A375 (cell line): ENCODE measurements at places on chromosomes 3 and 15. TPM values are rescaled to one million over a fixed set of nuclear protein-coding genes. Genes with fewer than 3 reads are reported as not detected.

GOLGA6A gene
- 2.4 TPM in 1 of 2 replicates, not detected in the other for total RNA-seq

GRK7 gene
- total RNA-seq = not detected in 2 replicates

TMIE gene
- total RNA-seq = 0.23 and 0.48 TPM in 2 replicates

IL17RC gene
- total RNA-seq = 35.3 and 37.3 TPM in 2 replicates

WDR72 gene
- 10.9 and 11.0 TPM in 2 replicates for total RNA-seq

TIMP4 gene
- not detected in 2 replicates for total RNA-seq

PLA2G4F gene
- not detected in 2 replicates for total RNA-seq

AP3B2 gene
- total RNA-seq = 2.5 and 3.0 TPM in 2 replicates

ARGFX gene
- not detected in 2 replicates for total RNA-seq

PLCL2 gene
- 2.7 and 2.9 TPM in 2 replicates for total RNA-seq

PLA1A gene
- not detected in 2 replicates for total RNA-seq

ULK3 gene
- total RNA-seq = 31.0 and 35.5 TPM in 2 replicates

LSAMP gene
- 2.4 and 3.0 TPM in 2 replicates for total RNA-seq

FGF7 gene
- total RNA-seq = 0.08 and 0.66 TPM in 2 replicates

TNFSF10 gene
- total RNA-seq = not detected in 2 replicates

ISL2 gene
- total RNA-seq = 2.5 and 2.9 TPM in 2 replicates

ADGRG7 gene
- not detected in 2 replicates for total RNA-seq

AHSG gene
- total RNA-seq = not detected in 2 replicates

TMEM158 gene
- 17.0 and 17.2 TPM in 2 replicates for total RNA-seq

ARPP21 gene
- total RNA-seq = 1.6 and 1.9 TPM in 2 replicates

SHC4 gene
- total RNA-seq = 10.2 and 12.2 TPM in 2 replicates

RBMS3 gene
- 22.9 and 32.9 TPM in 2 replicates for total RNA-seq

ZNF385D gene
- 1.9 and 4.2 TPM in 2 replicates for total RNA-seq

SH3GL3 gene
- 2.4 and 3.7 TPM in 2 replicates for total RNA-seq

MAPK6 gene
- 39.8 and 45.4 TPM in 2 replicates for total RNA-seq

GOLGA8J gene
- 0.08 TPM in 1 of 2 replicates, not detected in the other for total RNA-seq

RNU5B-1 gene
- not detected in 2 replicates for total RNA-seq

DZIP1L gene
- 18.1 and 19.6 TPM in 2 replicates for total RNA-seq

HIGD2B gene
- total RNA-seq = 0.11 TPM in 1 of 2 replicates, not detected in the other

ZWILCH gene
- 10.7 and 15.0 TPM in 2 replicates for total RNA-seq

POLQ gene
- 10.4 and 13.3 TPM in 2 replicates for total RNA-seq

SKIL gene
- total RNA-seq = 36.9 and 44.5 TPM in 2 replicates

SPTBN5 gene
- 2.1 and 2.3 TPM in 2 replicates for total RNA-seq

HES1 gene
- total RNA-seq = 303 and 327 TPM in 2 replicates

HCN4 gene
- not detected in 2 replicates for total RNA-seq

CCR4 gene
- total RNA-seq = not detected in 2 replicates

ONECUT1 gene
- total RNA-seq = 0.08 and 0.58 TPM in 2 replicates

PIF1 gene
- total RNA-seq = 30.2 and 35.5 TPM in 2 replicates

GOLGA8K gene
- not detected in 2 replicates for total RNA-seq

A4GNT gene
- total RNA-seq = not detected in 2 replicates

MYRIP gene
- not detected in 2 replicates for total RNA-seq
